Thyroid gland (tissue), 4 donors: ENCODE measurements at places on chromosomes 7 and 10. TPM values are rescaled to one million over a fixed set of nuclear protein-coding genes. Genes with fewer than 3 reads are reported as not detected.

VENTX gene
- total RNA-seq, result not detected

DNA sequence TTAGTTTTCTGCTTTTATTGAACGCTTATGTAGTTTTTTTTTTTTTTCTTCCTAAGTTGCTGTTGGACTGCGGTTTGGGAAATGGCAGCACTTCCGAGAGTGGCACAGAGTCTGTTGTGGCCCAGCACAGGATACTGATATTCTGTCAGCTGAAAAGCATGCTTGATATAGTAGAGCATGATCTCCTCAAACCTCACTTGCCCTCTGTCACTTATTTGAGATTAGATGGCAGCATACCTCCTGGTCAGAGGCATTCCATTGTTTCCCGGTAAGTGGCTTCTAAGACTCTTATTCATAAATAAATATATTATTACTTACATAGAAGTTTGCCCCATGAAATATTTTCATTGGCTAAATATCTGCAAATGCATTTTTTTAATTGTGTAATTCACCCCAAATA is 101.1 kb downstream of the BTAF1 start:
- H3K4me3 ChIP-seq, result no peak overlapping the region
- no peaks in the 10 kb centered on the region for H3K27me3 ChIP-seq
- DNase-seq, result no peak
- no peak overlapping the region for H3K27ac ChIP-seq
- peaks cover 29% of the 10 kb centered on the region for H3K36me3 ChIP-seq

- H3K4me1 ChIP-seq, result no peaks in the 10 kb centered on the region
- H3K27me3 ChIP-seq, result no peaks in the 10 kb centered on the region
- no peak overlapping the region for H3K27ac ChIP-seq
- no peak overlapping the region for H3K4me3 ChIP-seq
- DNase-seq, result no peak
Measured at GRCh38 chr10:117668327-117669008, 125.9 kb downstream of the EMX2 start.

DNA sequence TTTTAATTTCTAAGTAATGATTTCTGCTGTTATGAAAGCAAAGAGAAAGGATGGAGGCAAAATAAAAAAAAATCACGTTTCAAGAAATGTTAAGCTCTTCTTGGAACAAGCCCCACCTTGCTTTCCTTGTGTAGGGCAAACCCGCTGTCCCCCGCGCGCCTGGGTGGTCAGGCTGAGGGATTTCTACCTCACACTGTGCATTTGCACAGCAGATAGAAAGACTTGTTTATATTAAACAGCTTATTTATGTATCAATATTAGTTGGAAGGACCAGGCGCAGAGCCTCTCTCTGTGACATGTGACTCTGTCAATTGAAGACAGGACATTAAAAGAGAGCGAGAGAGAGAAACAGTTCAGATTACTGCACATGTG is 2.4 kb downstream of the ADRB1 start:
- no peaks in the 10 kb centered on the region for H3K36me3 ChIP-seq
- H3K27ac ChIP-seq, result no peak overlapping the region
- DNase-seq, result no peak
- H3K4me1 ChIP-seq, result no peaks in the 10 kb centered on the region
- H3K27me3 ChIP-seq, result peaks cover 6% of the 10 kb centered on the region

GRCh38 chr7:25891591-25891990 is 260.4 kb upstream of the NFE2L3 start:
- peaks cover 7% of the 10 kb centered on the region for H3K4me1 ChIP-seq
- H3K27me3 ChIP-seq, result no peaks in the 10 kb centered on the region
- H3K27ac ChIP-seq, result no peak overlapping the region
- DNase-seq, result no peak
- H3K36me3 ChIP-seq, result no peaks in the 10 kb centered on the region
- H3K4me3 ChIP-seq, result no peak overlapping the region

GRCh38 chr7:75565132-75565837 is 73.2 kb downstream of the SPDYE5 start:
- peaks cover 22% of the 10 kb centered on the region for H3K4me1 ChIP-seq
- no peak overlapping the region for H3K4me3 ChIP-seq
- peak overlapping the region; percentile 84 for H3K27ac ChIP-seq
- peaks cover 35% of the 10 kb centered on the region for H3K36me3 ChIP-seq
- DNase-seq, result peak; percentile 91
- H3K27me3 ChIP-seq, result no peaks in the 10 kb centered on the region

TMEM139 gene
- 32.5 TPM for total RNA-seq

SPDYE1 gene
- total RNA-seq, result not detected

DNA sequence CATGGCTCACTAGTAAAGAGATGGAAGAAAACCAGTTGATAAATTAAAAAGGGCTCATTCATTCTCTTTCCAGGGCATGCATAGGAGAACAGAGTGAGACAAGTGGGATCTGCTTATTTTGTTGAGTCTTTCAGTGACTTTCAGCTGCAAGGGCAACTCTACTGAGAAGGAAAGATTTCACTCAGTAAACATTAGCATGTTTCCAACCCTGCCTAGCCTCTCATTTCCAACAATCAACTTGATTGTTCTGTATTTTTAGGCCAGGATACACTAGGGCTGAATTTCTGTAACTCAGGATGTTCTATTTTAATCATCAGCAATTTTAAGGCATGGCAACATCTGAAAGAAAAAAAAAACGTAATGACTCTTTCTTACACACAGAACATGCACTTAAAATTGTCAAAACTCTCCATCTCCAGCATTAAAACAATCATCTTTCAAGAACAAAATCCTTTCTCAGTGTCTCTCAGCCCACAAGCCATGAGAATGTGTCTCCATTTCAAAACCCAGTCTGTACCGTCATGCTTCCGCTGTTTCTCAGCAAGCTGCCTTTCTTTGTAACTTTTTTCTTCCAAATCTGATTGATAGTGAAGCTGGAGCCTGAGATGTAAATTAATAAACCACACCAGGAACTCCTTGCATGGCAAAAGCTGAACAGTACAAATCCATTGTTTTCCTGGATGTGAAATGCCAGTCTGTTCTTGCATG is 147.2 kb upstream of the KLF14 start:
- no peak for DNase-seq
- no peak overlapping the region for H3K4me3 ChIP-seq
- H3K27ac ChIP-seq, result peak overlapping the region; percentile 100
- H3K36me3 ChIP-seq, result peaks cover 26% of the 10 kb centered on the region
- no peaks in the 10 kb centered on the region for H3K27me3 ChIP-seq

- DNase-seq, result no peak
- no peaks in the 10 kb centered on the region for H3K36me3 ChIP-seq
- H3K4me1 ChIP-seq, result no peaks in the 10 kb centered on the region
- H3K27me3 ChIP-seq, result no peaks in the 10 kb centered on the region
- H3K4me3 ChIP-seq, result no peak overlapping the region
Measured at GRCh38 chr7:117001283-117001682, 48.0 kb downstream of the ST7 start.

MYO1G gene
- total RNA-seq, result 2.8 TPM

GRCh38 chr7:151082141-151083070 is 887 bp downstream of the TMUB1 start:
- peak overlapping the region; percentile 94 for H3K27ac ChIP-seq
- H3K36me3 ChIP-seq, result no peaks in the 10 kb centered on the region
- no peak for DNase-seq
- H3K4me3 ChIP-seq, result peak overlapping the region; percentile 77
- no peaks in the 10 kb centered on the region for H3K27me3 ChIP-seq

DNA sequence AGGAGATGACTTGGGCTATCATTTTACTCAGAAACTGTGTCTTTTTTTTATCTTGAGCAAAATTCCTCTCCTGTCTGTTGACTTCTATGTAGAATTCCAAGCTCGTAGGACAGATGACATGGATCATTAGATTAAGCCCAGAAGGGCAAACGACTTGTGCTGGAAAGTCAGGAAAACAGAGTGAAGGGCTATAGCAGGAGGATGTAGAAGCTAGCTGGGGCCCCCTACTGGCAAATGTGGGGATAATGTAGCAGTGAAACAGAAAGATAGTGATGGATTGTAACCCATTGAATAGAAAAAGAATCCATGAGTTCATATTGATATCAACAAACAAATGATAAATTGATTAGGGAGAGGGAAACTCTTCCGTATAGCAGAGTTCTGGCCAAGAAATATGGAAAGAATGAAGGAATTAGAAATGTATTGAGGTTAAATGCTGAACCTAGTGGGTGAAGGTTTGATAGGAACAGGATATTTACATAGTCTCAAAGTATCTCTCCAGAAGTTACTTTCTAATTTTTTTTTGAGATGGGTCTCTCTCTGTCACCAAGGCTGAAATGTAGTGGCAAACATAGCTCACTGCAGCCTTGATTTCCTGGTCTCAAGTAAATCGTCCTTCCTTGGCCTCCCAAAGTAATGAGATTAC is 103.6 kb downstream of the LYZL1 start:
- H3K27me3 ChIP-seq, result no peaks in the 10 kb centered on the region
- peaks cover 2% of the 10 kb centered on the region for H3K4me1 ChIP-seq
- H3K27ac ChIP-seq, result no peak overlapping the region
- H3K36me3 ChIP-seq, result no peaks in the 10 kb centered on the region

- H3K4me1 ChIP-seq, result peaks cover 12% of the 10 kb centered on the region
- no peak overlapping the region for H3K4me3 ChIP-seq
- H3K27me3 ChIP-seq, result no peaks in the 10 kb centered on the region
- no peak for DNase-seq
Measured at GRCh38 chr7:100802951-100803350, 24.4 kb downstream of the EPHB4 start.

SPDYE9 gene
- total RNA-seq, result not detected

DNA sequence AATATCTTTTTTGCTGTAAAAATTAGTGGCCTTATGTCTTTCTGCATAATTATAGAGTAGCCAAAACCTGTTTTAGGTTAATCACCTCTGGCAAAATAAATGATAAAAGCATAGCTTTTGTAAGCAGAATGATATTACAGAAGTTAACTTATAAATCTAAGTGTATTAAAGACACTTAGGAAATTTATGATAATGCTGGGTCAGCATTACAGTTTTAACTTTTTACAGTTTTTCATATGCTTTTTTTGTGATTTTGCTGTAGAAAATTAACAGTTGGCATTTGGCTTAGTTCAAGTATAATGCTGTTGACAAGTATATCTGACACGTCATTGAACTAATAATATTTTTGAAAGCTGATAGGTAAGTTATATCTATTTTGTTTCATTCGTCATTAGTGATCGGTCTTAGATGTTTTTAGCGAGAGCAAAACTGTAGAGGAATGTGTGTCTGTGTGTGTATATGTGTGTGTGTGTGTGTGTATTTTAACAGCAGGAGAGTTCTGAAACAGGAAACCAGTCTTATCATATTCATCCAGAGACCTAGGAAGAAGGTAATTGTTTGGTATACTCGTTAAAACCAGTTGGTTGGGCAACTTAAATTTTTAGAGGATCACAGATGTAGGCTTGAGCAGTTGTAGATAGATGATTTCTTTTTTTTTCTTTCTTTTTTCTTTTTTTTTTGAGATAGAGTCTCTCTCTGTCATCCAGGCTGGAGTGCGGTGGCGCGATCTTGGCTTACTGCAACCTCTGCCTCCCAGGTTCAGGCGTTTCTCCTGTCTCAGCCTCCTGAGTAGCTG is 15.4 kb downstream of the PTEN start:
- H3K27me3 ChIP-seq, result no peaks in the 10 kb centered on the region
- H3K27ac ChIP-seq, result no peak overlapping the region
- H3K4me1 ChIP-seq, result peaks cover 29% of the 10 kb centered on the region
- H3K4me3 ChIP-seq, result no peak overlapping the region

MMRN2 gene
- total RNA-seq, result 26.1 TPM

DNA sequence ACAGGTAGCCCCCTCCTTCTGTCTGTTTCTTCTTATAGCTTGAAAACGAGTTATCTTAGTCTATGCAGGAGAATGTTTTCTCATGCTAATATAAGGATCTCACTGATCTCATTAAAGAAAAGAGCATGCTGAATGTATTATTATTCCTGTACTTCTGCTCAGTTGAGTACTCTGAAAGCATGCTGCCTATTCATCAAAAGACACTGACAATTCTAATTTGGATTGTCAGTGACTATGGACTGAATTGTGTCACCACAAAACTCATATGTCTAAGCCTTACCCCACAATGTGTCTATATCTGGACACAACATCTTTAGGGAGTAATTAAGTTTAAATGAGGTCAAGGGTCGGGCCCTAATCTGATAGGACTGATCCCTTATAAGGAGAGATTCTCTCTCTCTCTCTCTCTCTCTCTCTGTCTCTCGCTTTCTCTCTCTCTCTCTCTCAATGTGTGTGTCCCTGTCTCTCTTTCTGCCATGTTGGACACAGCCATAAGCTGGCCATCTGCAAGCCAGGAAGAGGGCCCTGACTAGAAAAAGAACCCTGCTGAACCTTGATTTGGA is 98.4 kb downstream of the GNAT3 start:
- H3K36me3 ChIP-seq, result no peaks in the 10 kb centered on the region
- DNase-seq, result no peak

CYP2C9 gene
- total RNA-seq, result not detected

- H3K4me3 ChIP-seq, result no peak overlapping the region
- H3K4me1 ChIP-seq, result no peaks in the 10 kb centered on the region
- H3K27ac ChIP-seq, result no peak overlapping the region
- no peaks in the 10 kb centered on the region for H3K27me3 ChIP-seq
Measured at GRCh38 chr7:17680026-17680425, 260.3 kb downstream of the SNX13 start.

DNA sequence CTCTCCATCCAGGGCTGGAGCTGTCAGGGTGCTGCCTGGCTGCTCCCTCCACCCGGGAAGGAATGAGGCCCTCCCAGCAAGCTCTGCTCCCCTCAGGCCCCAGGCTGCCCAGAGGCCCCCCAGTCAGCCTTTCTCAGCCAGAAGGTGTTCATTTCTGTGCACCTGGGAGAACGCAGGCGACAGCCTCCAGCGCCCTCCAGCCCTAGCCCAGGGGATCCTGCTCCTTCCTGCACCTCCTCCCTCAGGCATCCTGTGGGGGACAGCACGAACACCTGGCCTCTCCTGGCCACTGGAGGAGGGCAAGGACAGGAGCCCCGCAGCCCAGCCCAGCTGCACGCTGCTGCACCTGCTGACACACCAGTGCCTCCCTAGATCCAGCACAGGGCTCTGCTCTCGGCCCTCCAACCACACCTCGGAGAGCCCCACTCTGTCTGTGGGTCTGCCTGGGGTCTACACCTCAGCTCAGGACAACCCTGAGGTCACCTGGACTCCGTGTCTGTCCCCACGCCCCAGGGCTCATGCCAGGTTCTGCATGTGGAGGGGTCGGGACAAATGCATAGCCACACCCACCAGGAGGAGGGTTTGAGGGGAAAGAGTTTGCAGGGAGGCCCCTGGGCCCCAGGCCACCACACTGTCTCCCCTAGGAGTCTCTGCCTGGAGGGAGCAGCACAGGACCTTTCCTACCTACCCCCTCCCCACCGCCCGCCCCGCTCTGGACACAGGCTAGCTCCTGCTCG is 7.4 kb upstream of the PWWP2B start:
- peaks cover 8% of the 10 kb centered on the region for H3K4me1 ChIP-seq
- no peaks in the 10 kb centered on the region for H3K36me3 ChIP-seq
- no peaks in the 10 kb centered on the region for H3K27me3 ChIP-seq
- no peak overlapping the region for H3K4me3 ChIP-seq
- DNase-seq, result no peak

DNA sequence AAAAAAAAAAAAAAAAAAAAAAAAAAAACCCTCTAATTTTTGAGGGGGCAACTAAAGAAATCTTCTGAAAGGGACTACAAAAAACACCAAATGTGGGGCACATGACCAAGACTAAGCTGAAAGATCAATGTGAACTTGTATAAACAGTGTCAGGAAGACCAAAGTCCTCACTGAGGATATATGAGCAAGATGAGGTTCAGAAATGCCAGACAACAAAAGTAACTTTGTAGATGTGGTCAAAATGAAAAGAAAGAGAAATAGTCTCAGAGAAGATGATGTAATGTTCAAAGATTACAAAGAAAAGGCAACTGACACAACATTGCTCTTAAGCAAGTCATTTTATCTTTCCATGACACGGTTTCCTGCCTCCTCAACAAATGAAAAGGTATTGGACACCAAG is 48.7 kb upstream of the PTPRZ1 start:
- no peak for DNase-seq
- no peaks in the 10 kb centered on the region for H3K36me3 ChIP-seq
- H3K27ac ChIP-seq, result no peak overlapping the region
- H3K4me3 ChIP-seq, result no peak overlapping the region
- no peaks in the 10 kb centered on the region for H3K27me3 ChIP-seq
- H3K4me1 ChIP-seq, result no peaks in the 10 kb centered on the region
